GM23248 (cell line): ENCODE measurements at places on chromosomes 16 and 17.

DNA sequence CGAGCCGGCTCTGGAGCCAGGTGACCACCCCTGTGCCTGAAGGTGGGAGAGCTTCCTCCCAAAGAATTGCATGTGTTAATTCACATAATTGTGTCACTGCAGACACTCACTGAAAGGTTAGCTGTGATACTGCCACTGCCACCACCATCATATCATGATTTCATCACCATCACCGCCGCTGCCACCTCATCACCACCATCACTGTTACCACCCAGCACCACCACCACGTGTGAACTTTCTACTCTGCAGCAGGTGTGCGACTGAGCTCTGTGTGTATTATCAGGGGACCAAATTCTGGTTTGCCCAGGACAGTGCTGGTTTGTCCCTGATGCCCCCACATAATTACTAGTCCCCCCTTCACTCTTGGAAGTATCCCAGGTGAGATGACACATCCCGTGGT is 15.2 kb downstream of the BCAR1 start:
- no peak for DNase-seq

DNA sequence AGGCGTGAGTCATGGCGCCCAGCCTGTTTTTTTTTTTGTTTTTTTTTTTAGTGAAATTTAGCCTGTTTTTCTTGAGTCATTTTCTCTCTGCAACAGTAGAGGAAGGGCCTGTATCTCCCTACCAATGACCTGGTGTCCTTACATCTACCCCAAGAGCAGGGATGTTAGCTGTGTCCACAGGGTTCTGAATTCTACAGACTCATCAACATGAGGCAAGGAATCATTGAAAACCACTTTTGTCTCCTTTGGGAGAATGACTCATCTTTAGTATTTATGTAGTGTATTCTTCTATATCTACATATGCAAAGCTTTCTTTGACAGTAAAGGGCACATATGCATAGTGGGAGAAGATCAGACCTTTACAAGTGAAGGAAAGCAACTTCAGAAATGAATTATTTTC is 105.3 kb downstream of the SPECC1 start:
- DNase-seq, result peak; percentile 27

GRCh38 chr17:39305978-39306377 is 80.2 kb upstream of the STAC2 start:
- no peak for DNase-seq

DNA sequence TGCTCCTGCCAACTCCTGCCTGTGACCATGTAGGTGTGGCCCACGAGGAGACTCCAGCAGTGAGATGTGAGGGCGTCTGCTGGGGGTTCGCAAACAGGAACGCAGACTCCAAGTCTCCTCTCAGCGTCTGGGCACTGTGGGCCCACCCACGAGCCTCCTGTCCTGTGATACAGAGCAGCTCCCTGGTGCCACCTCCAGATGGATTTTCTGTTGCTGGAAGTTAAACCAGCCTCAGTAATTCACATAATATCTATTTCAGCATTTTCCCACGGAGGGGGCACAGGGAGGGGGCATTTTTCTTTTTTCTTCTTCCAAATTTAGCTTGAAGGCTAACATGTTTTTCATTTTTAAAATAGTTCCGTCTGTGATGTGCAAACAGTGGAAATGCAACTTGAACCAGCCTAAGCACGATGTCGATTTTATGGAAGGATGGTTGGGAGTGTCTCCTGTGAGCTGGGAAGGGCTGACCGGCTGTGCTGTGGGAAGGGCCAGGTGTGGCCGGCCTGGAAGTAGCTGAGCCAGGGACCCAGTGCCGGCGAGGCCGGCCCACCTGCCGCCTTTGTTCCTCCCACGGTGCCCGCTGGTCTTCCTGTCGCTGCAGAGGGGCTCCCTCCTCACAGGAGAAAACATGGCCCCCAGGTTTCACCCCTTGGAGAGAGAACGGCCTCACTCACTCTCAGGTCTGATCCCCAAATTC is 3.9 kb upstream of the RAB40B start:
- DNase-seq, result peak; percentile 33

DNA sequence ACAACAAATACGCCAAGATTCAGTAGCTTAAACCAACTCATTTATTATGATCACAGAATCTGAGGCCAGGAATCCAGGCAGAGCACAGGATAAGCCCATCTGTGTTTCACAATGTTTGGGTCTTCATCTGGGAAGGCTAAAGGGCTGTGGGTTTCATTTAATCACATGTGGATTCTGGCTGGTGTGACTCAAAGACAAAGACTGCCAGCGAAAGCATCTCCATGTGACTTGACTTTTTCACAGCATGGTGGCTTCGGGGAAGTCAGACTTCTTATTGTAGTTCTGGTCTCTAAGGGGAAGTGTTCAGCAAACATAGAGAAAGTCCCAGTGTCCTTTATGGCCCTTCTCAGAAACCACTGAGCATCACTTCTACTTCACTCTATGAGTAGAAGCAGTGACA is 1014.4 kb upstream of the GOT2 start:
- DNase-seq, result no peak

DNA sequence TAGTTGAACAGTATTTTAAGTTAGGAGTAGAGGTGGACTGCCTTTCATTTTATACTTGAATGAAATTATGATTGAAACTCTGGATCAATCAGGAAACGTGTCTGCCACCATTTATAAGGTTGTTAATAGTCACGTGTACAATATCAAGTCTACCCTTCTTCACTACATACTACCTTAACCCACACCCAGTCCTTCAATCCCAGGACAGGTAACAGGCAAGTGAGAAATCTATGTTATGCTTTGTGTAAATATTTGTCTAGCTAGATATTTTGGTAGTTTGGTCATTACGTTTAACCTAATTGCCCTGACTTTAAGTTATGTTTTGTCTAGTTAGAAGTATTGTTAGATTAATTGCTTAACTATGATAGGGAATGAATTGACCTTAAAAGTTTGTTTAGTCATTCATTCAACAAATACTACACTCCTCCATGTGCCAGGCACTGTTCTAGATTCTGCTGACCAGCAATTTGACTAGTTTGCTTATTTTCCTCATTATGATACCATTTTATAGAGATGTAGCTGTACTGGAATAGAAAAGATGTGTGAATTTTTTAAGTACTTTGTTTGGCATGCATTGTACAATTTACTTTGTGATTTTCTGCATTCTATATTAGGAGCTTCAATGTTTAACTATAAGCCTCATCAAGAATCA is 72.0 kb downstream of the NQO1 start:
- no peak for DNase-seq

DNA sequence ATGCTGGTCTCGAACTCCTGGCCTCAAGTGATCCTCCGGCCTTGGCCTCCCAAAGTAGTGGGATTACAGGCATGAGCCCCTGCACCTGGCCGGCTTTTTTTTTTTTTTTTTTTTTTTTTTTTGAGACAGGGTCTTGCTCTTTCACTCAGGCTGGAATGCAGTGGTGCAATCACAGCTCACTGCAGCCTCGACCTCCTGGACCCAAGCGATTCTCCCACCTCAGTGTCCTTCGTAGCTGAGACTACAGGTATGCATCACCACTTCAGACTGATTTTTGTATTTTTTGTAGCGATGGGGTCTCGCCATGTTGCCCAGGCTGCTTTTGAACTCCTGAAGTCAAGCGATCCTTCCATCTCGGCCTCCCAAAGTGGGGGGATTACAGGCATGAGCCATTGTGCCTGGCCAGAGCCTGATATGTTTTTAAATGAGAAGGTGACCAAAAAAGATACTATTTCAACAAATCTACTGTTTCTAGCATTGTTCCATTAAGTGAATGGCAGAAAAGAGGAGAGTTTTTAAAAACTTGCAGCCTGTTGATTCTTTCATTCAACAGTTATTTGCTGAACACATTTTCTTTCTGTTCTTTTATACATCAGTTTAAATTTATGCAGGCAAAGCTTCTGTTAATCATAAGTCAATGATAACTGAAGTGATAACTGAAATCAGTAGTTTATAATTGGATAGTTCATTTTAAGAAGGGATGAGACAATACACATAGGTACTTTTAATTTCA is 3.2 kb upstream of the SRSF1 start:
- no peak for DNase-seq

DNA sequence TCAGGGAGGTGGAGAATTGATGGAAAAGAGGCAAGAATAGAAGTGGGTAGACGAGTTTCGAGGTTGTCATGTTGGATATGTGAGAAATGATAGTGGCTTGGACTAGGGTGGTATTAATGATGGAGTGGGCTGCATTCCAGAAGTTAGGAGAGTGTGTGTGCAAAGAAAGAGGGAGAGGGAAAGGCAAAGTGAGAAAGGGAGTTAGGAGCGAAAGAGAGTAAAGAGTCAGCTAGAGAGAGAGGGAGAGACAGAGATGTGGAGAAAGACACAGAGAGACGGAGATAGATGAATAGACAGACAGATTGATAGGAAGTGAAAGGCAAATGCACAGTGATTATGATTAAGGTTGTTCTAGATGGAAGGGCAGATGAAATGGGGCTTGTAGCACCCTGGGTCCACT is 5.4 kb upstream of the GPR139 start:
- DNase-seq, result no peak

DNA sequence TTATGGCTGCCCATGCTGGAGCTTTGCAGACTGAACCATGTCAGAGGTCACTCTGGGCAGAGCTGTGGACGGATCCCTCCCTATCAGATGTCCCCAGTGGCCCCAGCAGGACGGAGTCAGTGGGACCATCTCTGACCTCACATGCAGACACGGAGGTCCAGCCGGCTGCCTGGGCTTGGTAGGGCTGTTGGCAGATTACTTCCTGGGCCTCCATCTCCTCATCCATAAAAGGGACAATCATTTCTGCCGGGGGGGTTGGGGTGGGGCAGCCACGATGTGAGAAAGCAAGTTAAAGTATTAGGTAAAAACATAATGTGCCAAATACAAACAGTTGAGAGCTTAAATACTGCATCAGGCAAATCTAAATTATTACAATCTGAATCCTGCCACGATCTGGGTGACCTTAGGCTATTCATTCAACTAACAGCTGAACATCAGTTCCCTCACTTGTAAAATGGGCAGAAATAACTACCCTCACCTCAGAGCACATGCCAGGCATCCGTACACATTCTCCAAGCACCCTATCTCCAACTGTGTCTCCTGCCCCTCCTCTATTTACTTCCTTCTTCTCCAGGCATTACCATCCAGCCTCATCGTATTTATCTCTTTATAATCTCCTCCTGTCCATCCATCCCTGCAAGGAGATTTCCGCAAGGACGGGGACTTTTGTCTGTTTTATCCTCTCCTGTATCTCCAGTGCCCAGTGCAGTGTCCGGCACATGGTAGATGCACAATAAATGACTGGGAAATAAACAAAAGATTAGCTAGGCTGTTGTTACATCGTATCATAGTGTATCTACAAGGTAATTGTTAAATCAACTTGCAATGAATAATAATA is 192.3 kb upstream of the FOXF1 start:
- no peak for DNase-seq

DNA sequence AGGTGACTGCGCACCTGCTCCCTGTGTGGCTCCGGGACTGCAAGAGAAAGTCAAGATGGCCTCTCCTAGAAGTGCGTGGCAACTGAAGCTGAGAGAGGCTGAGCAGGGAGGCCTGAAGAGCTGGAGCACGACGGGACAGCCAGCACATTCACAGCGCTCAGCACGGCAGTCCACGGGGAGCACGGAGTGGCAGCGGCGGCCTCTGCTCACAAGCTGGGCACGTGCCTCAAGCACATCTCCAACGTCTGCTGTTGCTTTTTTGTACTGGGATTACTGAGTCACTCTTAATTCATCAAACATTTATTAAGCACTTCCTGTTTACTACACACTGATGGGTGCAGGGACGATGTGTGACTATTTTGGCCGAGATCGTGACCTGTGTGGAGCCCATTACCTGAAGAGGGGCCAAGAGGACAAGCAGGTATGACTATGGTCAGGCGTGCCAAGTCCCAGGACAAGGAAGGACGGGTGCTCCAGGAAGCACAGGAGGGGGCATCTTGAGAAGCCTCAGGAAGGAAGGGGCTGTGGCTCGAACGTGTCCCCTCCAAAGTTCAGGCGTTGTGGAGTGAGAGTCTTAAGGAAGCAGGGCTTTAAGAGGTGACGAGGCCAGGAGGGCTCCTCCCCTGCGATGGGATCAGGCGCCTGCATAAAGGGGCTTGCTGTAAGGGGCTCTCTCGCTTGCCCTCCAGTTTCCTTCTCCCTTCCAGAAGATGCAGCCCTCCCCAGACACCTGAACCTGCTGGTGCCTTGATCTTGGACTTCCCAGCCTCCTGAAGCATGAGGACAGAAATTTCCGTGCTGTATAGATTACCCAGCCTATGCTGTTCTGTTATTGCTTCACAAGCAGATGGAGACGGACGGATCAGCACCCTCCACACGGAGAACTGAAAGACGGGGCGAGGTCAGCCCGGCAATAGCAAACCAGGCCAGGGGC is 105.8 kb downstream of the ADCY9 start:
- DNase-seq, result no peak

DNA sequence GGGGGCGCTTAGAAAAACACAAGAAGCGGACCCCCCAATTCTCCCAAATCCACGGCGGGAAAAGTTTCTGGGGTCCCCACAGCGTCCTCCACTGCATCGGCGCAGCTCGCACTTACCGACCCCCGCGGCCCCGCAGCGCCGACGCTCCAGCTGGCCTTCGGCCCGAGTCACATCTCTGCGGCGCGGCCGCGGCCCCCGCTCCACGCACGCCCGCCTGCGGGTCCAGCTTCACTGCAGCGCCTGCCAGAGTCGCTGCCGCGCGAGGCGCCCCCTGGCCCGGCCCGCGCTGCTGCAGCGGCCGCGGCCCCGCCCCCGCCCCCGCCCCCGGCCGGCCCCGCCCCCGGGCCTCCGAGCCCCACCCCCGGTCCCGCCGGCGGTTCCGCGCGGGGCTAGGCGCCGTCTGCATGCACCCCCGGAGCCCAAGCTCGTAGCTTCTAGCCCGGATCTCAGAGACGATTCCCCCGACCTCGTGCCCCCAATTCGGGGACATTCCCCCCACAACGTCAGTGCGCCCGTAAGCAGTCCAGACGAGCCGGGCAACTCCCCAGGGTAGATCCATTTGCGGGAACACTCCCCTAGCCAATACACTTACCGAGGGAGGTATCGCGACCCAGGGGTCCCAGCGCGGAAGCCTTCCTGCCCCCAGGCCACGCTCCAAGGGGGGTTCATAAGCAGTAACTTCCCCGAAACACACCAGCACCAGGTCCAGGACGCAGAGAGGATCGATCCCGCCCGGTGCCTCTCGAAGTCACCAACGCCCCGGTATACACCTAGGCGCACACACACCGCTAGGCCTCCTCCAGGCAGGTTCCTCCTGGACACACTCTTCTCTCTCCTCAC is at the start of gene GPRC5B:
Gene GPRC5B (minus strand): TSS at position 238 of the 840 bp plus-strand sequence. CDS start 12,003 bp downstream, outside the sequence.
- peak; percentile 54 for DNase-seq

- DNase-seq, result no peak
Measured at GRCh38 chr16:1895068-1895467, 23.1 kb upstream of the MEIOB start.

DNA sequence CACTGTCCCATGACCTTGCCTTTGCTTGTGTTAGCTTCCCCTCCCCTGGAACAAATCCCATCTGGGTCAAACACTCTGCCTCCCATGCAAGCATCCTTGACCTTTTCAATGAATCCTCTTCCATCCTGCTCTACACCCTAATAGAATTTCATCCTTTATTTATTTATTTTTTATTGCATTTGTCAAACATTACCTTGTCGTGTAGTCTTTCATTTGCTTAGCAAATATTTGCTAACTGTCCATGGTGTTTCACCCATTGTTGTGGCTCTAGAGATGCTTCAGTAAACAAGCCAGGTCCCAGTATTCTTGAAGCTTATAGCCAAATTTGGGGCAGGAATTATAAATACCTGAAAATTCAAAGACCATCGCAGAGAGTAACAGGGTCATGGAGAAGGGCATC is 51.0 kb upstream of the MRTFB start:
- no peak for DNase-seq
